ENCODE measurements at places on chromosomes 1 and 21.

DNA sequence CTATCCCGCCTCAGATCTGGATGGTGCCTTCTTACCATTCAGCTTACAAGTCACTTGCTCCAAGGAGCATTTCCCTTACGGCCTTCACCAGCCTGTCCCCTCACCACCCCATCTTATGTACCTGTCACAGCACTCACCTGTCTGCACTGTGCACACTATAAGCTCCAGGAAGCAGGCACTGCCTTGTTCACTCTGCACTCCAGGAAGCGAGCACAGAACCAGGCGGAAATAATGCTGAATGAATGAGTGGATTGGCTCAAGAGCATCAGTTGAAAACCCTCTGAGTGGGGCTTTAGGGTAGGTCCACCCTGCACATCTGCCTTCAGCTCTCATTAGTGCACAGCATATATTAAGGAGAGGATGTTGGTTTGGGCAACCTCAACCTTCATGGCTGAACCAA lies 8.9 kb upstream of the RYR2 start:
- DNase-seq, result no peak

DNA sequence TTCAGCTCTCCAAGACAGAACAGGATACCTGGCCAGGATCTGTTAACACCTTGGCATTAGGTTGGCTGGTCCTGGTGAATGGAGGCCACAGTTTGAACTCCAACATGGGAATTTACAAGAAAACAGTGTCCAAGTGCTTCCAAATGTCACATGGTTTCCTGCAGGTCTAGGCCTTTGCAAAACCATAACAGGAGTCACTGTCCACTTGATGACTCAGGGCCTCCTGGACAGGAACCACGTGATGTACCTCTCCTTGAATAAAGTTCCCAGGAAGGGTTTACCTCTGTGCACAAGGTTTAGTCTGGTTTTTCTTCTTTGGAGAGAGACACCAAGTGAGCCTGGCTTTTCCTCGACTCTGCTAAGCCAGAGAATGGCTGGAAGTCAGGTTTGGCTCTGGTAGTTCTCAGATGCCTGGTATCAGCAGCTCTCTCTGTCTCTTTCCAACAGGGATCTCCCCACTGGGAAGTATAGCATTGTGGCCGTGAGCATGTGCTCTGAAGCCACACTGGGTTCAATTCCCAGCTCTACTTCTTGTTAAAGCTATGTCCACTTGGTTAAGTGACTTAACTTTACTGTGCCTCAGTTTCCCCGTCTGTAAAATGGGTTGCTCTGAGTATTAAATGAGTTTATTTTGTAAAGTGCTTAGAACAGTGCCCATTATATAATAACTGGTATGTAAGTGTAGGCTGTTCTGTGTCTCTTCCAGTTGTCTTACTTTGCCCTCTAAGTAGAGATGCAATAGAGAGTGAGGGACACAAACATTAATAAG lies 27.3 kb upstream of the TMEM61 start:
- DNase-seq, result no peak

DNA sequence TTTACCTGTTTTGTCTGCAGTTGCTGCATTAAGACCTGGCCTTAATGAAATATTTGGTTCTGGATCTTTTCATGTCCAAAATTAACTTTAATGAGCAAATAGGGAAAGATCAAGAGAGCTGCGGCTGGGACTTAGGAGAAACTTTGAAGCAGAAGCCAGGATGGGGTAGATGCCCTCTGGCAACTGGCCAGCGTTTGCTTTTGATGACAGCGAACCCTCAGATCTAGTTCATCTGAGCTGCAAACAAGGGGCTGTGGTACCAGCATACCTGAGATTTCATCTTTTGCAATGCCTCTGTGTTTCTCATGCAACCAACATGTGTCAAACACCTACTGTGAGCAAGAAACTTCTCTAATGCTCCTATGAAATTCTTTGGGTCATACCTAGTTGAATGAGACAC lies 13.0 kb upstream of the TEDDM1 start:
- no peak for DNase-seq

DNA sequence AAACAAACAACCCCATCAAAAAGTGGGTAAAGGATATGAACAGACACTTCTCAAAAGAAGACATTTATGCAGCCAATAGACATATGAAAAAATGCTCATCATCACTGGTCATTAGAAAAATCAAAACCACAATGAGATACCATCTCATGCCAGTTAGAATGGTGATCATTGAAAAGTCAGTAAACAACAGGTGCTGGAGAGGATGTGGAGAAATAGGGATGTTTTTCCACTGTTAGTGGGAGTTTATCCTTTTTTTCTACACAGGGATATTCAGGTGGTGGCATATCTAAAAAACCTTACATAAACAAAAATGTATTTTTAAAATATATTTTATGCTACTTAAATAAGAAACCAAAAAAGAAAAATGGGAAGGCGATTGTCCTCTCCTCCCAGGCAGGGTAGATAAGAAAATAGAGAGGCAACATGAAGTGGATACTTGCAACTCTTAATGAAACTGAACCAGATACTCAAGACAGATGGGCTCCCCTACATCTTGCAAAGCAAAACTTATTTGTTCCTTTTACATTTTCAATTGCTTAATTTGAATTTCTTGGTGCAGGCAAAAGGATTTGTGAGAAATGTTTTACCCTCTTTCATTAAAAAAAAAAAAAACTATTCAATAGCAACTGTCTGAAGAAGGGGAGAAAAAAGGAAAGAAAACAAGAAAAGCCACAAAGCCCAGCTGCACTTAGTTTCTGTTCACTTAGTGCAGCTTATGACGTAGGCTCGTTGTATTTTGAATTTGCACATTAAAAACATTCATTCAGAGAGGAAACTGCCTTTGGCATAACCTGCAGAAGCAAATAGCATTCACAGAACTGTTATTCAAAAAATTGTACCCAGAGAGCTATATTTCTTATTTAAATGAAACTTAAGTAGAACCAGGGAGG lies 36.9 kb upstream of the RGS1 start:
- DNase-seq, result no peak

GRCh38 chr1:165907256-165907857 lies 79.9 kb downstream of the UCK2 start:
- DNase-seq, result no peak

DNA sequence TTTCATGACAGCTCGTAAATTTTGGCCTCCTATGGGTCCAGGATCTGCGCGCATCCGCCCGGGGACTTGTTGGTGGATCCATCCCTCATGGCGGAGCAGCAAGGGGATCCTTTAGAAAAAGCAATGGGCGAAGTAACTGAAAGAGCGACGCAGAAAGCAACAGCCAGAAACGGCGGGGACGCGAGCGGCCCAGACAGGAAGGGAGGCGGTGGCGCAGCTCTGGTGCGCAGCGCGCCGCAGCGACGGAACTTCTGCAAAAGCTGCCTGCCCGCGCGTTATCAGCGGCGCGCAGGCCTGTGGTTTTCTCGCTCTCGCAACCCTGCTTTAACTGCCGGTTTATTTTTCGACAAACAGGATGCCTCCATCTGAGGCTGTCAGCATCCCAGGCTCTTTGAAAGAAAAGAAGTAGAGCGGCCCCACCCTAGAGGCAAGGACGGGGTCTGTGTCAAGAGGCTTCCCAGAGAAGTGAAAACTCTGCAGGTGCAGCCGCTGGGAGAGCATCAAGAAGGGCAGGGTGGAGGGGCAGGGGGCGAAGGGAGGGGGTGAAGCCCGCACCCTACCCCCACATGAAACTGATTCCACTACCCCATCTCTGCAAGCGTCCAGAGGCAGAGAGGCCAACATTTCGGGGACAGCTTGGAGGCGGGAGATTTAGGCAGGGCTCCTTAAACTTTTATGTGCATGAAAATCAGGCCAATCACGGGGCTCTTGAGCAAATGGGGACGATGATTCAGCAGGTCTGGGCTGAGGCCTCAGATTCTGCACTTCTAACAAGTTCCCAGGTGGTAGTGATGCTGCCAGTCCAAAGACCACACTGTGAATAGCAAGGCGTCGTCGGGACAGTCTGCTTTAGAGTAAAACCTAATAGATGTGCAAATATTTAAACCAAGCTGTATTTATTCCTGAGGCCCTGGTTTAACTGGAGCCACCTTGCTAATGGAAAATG lies 22.2 kb downstream of the RUNX1 start:
- peak; percentile 72 for DNase-seq

- no peak for DNase-seq
These were observed 236.9 kb downstream of the TTLL7 start for GRCh38 chr1:83762039-83762365.

GRCh38 chr1:26012864-26013263 lies 8.7 kb upstream of the EXTL1 start:
- no peak for DNase-seq

DNA sequence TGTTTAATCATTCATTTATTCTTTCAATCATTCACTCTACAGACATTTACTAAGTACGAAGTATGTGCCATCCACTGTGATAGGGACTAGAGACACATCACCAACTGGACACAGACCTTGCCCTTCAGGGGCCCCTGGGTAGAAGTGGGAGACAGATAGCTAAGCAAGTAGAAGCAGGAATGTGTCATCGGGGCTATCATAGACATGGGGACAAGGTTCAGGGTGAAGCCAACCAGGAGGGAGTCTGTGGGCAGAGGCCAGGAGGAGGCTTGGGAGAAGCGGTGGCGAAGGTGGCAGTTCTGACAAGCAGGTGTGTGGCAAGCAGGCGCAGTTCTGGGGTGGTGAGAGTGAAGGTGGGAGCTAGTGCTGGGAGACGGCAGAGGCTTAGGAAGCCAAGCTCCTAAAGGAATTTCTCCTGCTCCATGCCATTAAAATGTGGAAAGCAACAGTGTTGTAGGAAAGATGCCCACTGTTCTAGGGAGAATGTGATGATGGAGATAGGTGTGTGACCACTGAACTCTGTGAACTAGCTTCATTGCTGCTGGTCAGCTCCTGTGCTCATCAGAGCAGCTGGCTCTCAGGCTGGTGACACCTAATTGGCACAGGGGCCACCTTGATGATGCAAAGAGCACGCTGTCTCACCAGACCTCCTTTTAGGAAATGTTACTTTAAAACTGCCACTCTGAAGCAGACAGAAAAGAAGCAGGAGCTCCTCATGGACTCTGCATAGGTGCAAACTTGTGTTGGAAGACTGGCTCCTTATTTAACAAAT lies 79.7 kb upstream of the LPGAT1 start:
- DNase-seq, result no peak

DNA sequence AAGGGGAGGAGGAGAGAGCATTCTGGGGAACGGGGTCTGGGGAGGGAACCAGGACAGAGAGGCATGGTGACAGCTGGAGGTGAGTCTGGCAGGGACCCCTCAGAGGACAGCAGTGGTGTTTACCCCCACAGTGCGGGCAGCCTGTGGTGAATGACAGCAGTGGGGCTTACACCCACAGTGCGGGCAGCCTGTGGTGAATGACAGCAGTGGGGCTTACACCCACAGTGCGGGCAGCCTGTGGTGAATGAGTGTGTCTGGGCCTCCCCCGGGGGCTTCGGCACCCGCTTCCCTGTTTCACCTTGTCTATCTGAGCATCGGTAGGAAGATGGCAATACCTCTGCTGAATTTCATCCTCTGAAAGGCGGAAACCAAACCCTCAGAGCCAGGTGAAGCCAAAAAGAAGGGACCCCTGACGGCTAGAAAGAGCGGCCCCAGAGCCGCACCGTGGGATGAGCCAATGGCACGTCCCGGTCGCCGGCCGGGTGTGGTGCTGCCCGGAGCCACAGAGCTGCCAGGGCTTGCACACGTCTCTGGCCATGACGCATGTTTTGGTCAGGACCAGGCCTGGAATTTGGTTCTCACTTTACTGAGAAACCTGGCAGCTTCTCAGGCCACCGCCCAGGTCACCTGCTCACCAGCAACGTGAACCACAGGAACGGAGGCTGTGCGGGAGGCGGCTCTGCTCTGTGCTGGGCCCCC lies 54.1 kb downstream of the SIK1 start:
- DNase-seq, result no peak

DNA sequence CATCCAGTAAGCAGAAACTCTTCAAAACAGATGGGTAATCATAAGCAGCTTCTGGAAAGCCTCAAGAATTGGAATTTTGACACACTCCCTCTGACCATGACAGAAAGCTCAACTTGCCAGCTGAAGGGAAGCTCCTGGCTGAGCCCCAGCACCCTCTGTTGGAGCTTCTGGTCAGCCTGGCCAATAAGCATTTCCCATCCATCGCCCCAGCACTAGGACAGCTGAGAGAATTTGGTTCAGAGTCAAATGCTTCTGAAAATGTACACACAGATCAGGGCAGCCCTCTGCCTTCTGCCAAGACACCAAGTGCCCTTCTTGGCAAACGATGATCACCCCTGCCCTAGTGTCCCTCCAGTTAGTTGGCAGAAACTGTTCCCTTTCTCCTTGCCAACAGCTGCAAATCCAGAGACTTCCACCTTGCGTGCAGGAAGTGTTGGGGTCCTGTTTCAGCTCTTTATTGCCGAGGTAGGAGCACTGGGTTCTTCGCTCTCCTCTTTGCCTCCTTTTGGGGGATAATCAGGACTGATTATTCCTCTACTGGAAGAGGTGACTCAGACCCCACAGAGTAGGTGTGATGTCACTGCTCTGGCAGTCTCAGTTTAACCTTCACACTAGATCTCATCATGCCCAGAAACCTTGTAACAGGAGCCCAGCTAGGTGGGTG lies 11.9 kb downstream of the PIGV start:
- DNase-seq, result no peak

DNA sequence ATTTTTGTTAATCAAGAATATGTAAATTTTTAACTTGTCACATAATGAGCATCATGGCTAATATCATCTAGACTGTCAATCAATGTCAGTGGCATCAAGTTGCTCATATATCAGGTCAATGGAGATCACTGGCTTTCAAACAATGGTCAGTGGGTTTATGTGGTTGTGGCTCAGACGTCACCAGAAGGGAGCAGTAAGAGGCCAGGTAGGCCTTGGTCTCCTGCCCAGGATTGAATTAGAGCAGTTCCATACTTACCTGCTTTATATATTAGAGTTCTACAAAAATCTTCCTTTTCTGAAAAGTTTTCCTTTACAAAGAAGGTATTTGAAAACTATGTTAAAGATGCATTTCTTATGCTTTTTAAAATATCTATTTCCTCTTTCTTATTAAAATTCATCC lies 206.3 kb upstream of the B3GALT2 start:
- no peak for DNase-seq

DNA sequence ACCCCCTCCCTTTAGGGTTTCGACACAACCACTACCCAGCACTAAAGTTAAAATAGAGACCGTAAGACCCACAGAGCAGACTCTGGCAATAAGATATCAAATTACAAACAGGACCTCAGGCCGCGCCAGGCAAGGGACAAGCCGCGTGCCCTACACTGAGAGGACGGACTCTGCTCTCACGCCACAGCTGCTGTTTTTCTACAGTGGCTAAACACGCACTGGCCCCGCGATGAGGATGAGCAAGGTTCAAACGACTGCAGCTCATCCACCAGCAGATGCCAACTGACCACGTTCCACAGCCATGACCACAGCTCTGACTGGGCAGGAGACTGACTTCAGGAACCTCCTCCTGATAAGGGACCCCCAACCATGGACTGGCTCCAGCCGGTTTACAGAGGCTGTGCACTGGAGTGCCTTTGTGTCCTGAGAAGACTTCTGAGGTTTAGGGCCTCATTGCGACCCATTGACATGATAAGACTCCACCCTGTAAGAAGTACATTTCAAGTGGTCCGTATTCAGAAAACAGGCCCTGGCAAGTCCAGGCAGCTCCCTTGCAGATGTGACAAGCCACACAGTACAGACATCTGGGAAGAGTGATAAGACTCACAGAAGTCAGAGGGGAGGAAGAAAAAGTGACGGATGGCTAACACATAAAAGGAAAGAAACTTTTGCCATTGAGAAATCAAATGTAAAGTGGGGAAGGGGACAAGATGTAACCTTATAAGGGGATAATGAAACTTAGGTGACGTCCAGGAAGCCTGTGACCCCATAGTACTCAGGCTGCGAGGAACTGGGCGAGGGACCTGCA lies 1.5 kb upstream of the KRTAP10-6 start:
- DNase-seq, result no peak
